Activated T-helper 2 cell treated with anti-CD3 and anti-CD28 coated beads, Interferon-gamma antibody, Interleukin-2, Interleukin-4, amounts not matched to agents 10 μg/mL and 5 μg/mL and 100 μg/mL, durations not matched to agents 14 hours and 24 hours and 36 hours (primary cell): ENCODE measurements at places on chromosomes 11 and 22. TPM values are rescaled to one million over a fixed set of nuclear protein-coding genes. Genes with fewer than 3 reads are reported as not detected.

- DNase-seq, result no peak
Measured at GRCh38 chr11:117793583-117793982, 3.4 kb downstream of the DSCAML1 start.

DNA sequence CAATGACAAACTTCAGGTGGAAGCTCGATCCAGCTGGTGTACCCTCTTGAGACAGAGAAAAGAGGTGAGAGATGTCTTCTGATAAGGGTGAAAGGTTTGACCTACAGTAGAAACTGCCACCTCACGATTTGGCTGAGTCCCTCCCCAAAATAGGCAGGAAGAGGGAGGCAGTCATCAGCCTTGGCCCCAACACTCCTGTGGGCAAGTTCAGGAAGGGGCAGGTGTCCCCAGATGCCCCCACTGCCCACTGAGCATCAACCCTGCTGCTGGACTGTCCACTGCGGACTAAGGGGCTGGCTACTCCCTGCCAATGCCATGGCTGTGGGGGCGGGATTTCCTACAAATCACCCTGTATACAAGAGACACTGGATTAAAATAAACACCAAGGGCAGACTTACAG, 441.4 kb downstream of the BUD13 start:
- no peak for DNase-seq

- no peak for DNase-seq
Measured at GRCh38 chr11:117273550-117274289, 17.4 kb upstream of the BACE1-AS start.

DNA sequence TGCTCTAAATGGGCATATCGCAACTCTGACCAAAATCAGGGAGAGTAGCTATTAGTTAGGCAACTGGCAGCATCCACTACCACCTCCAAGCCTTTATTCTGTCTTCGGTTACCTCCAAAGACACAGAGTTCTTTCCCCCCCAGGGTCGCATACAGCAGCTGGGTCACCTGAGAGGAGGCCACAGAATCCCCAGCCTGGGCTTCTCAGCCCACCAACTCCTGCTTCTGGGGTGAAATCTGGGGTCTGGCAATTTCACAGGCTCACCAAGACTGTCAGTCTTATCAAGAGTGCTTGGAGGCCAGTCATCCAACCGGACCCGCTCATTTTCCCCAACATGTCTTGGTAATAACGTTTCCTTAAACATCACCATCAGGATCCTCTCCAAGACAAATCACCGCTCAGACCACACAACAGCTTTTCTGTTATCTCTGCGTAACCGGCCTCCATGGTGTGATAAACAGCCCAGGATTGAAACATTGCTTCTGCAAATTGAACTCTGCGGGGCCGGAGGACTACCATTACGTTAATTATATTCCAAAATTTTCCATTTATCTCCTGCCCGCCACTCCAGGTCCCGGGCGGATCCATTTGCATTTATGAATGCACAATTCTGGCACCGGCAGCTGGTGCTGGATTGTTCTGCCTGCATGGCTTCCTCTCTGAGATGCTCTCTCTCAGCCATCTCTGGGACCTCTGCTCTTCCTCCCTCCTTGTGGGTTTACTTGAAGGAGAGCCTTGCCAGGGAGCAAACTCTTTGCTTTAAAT, 35.6 kb downstream of the RTL6 start:
- no peak for DNase-seq

DNA sequence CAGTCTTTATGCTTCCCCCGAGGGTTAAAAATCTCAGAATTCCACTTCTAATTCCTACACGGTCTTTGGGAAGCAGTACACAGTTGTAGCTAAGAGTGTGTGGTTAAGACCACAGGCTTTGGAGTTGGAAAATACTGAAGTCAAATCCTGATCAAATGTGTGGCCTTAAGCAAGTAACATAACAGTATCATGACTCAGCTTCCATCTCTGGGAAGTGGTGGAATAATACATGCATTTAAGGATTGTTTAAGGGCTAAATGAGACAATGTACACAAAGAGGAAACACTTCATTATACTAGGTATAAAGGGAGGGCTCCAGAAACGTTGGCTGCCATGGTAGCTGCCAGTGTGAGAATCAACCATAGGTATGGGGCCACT, 71.5 kb downstream of the FAT3 start:
- no peak for DNase-seq

GRCh38 chr11:103953797-103954486, 82.5 kb upstream of the DDI1 start:
- DNase-seq, result no peak

CALCA gene
- not detected in 2 replicates for total RNA-seq
